ENCODE measurements at places on chromosomes 6 and 20.

DNA sequence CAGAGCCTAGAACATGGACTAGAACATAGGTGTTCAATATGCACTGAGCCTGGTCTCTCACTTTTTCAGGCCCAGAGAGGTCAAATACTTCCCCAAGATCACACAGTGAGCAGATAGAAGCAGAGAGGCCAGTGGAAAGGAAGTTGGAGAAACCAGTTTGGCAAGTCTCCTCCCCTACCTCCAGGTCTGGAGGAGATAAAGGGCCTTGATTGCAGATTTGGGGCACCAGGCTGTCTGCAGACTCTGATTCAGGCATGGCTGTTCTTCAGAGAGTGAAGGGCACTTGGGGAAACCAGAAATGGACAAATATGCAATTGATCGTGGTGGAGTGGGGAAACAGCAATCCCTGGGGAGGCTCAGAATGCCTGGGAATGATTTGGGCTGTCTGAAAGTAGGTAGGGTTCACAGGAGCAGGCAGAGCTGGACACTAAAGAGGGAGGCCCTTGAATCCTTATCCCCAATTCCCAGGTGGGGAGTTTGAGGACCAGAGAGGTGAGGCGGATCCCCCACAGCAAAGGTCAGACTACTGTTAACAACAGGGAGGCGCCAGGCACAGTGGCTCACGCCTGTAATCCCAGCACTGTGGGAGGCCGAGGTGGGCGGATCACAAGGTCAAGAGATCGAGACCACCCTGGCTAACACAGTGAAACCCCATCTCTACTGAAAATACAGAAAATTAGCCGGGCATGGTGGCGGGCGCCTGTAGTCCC lies 2.3 kb downstream of the PEDS1 start:
- no peak for DNase-seq

DNA sequence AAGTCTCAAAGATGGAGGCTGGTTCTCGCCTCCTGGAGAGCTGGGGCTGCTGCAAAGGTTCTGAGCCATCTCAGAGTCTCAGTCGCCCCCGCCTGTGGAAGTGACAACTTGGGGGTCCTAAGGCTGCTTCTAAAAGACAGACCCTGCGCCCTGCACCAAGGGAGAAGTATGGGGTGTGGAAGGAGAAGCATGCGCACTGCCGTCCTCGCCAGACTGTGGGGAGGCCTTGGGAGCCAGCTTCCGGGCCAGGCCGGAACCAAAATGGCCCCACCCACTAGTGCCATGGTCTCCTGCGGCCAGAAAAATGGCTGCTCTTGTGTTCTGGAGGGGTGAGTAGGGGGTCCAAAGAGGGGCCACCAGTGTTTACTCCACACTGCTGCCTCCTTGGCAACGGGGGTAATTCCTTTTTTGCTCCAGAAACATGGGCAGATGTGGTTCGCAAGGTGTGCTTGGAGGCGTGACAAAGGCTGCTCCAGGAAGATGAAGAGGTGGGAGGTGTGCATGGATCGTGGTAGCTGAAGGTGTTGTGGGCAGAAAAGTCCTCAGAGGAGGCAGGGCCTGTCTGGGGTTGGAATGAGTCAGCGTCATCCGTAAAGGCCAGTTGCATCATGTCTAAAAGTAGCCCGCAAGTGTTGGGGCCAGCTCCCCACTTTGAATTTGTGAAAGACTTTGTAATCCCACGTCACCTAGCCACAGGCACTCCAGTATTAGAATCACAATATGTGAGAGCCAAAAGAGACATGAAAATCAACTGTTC lies 329.8 kb upstream of the SOX4 start:
- DNase-seq = peak; percentile 49

GRCh38 chr6:53263917-53264316 lies 84.8 kb downstream of the ELOVL5 start:
- DNase-seq = no peak

- no peak for DNase-seq
Observed at GRCh38 chr6:106446287-106446885, 85.9 kb downstream of the CRYBG1 start.

GRCh38 chr6:169702840-169703246 lies 917 bp downstream of the C6orf120 start:
- DNase-seq = no peak

Data from SHP77 (cell line).